Activated T-helper 1 cell treated with anti-CD3 and anti-CD28 coated beads, Interleukin-2, amount 50 U/mL, for 16 hours (primary cell): ENCODE measurements at places on chromosomes 1 and 21.

DNA sequence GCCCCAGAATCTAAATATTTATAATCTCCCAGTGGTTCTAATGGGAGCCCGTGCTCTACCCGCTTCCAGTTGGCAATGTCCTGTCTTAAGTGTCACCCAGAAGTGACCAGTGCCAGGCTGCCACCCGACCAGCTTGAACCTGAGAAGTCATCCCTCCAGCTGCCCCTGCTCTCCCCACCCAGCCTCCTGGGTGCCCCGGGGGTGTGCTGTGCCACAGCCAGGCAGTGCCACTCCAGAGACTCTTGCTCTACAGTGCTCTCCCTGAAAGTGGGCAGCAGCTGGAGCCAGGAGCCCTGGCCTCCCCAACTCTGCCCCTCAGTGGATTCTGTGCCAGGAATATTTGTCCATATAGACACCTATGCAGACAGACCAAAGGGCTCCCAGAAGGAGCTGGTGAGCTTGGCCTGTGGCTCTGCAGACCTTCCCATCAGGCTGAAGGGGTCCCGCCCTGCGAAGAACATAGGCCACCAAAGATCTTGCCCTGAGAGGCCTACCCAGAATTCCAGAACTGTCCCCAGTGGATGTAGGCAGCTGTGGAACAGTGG lies 9.0 kb upstream of the EPS8L3 start:
- no peak for DNase-seq

- DNase-seq: no peak
Observed at GRCh38 chr1:92070892-92071291, 4.3 kb downstream of the SETSIP start.

GRCh38 chr1:200039849-200040474 lies 12.5 kb downstream of the NR5A2 start:
- no peak for DNase-seq

DNA sequence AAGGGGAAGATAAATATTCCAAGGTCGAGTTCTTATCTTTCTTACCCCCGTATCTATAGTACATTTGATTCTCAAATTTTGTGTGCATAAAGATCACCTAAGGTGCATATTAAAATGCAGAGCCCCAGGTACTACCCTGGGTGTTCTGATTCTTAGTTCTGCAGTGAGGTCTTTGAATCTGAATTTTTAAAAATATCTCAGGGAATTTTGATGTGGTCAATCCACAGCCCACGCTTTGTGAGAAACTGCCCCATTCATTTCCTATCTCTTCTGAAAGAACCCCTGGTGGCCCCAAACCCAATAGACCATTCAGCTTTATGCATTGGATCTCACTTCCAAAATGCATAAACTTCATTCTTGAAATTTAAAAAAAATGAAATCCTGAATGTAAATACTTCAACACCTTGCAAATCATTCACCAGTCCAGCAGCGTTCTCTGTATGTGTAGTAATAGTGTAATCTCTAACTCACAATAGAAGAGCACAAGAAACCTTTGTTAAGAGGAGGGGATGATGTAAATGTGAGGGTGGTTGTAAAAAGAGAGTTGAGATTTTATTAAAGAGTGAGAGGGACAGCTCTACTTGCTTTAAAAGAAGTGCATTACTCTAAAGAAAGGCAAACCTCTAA lies 108.8 kb upstream of the ZP4 start:
- no peak for DNase-seq

DNA sequence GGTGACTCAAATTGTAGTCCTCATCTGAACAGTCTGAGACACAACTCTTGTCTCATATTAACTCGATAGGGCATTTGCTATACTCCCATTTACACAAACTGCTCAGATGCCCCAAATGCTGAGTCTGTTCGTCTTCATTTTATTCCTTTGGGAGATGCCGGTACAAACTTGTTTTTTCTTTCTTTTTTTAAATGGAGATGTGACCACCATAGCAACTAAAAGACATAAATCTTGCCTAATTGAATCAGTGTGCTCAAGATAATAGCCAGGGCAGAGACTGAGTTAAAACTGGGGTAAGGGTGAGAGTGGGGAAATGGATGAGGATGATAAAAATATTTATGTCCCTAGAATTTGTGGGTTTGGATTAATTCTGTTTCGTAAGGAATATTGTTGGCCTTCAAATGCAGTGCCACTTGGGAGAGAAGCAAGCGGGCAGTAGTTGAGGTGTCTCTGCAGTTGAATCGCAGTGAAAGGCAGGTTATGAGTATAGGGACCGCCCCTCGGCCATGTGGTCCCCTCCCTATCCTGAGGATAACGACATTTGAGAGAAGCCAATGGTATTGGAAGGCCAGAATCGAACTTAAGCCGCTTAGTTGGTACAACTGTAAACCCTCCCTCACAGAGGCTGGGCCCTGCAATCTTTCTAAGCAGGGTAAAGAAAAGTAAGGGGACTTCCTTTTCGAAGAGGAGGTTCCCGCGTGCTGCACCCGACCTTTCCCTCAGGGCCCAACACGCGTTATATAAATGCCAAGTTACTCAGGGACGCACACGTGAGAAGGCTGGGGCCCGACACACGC lies 859 bp upstream of the LRRC8B start:
- no peak for DNase-seq

DNA sequence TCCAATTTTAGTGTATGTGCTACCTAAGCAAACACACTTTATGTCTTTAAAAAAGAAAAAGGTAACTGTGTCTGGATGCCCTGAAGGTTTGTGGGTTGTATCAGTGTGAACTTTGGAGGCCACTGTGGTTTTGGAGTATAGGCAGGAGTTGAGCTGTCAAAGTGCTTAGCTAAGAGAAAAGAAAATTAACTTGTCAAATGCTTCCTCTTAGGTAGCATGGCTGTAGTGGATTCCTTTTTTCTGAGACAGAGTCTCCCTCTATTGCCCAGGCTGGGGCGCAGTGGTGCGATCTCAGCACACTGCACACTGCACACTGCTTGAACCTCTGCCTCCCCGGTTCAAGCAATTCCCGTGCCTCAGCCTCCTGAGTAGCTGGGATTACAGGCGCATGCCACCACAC lies 11.2 kb upstream of the SLC41A1 start:
- DNase-seq: no peak

- peak; percentile 4 for DNase-seq
Observed at GRCh38 chr1:4585216-4585615, 69.2 kb upstream of the AJAP1 start.

- no peak for DNase-seq
Observed at GRCh38 chr1:9865724-9866123, 42.0 kb upstream of the CLSTN1 start.

- DNase-seq: no peak
Observed at GRCh38 chr1:163824006-163824405, 502.3 kb downstream of the NUF2 start.

- DNase-seq: no peak
Observed at GRCh38 chr1:43986712-43987111, 4.7 kb upstream of the CCDC24 start.

- DNase-seq: no peak
Observed at GRCh38 chr1:3858231-3858981, 1.1 kb downstream of the DFFB start.

DNA sequence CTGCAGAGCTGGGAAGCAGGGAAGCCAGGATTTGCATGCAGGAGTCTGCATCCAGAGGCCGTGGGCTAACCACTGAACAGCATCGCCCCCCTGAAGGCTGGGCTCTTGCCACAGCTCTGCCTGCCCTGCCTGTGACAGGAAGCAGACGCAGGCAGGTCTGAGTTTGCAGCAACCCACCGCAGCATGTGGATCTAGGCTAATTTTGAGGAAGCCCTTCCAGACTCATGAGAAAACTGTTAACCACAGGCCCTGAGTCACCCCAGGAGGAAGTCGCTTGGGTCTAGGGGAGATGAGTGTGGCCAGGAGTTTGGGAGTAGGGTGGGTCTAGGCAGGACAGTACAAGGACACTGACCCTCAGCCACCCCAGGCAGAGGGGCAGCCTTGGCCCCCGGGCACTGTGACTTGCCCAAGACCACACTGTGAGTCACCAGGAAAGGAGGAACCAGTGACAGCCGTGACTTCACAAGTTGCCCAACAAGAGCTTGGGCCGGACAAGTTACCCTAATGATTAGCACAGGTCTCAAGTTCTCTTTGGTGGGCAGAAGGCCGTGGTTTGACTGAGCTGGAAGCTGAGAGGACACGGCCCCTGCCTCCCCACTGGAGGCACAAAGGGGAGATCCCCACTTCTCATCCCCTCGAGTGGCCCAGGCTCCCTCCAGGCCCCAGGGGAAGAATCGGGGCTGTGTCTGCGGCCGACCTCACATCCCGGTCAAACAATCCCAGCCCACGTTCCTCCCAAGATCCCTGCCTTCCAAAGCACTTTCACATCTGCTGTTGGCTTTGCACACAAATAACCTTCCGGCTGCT lies 826 bp downstream of the LAPTM5 start:
- peak; percentile 46 for DNase-seq

DNA sequence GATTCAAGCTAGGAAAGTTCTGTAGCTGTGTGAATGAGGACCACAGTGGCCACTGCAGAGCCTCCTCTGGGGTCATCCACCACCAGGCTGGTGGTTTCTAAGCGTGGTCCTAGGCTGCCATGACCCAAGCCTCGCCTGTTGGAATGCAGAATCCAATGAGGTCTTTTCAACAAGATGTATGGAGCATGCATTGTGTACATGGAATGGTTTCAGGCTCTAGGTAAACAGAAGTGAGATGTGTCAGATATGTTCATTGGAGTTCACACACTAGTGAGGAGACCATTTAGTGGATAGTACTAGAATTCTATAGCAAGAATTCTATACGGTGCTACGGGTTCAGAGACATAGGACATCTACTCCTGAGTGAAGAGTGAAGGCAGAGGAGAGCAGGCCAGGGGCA lies 10.7 kb downstream of the RNU5D-1 start:
- DNase-seq: no peak

DNA sequence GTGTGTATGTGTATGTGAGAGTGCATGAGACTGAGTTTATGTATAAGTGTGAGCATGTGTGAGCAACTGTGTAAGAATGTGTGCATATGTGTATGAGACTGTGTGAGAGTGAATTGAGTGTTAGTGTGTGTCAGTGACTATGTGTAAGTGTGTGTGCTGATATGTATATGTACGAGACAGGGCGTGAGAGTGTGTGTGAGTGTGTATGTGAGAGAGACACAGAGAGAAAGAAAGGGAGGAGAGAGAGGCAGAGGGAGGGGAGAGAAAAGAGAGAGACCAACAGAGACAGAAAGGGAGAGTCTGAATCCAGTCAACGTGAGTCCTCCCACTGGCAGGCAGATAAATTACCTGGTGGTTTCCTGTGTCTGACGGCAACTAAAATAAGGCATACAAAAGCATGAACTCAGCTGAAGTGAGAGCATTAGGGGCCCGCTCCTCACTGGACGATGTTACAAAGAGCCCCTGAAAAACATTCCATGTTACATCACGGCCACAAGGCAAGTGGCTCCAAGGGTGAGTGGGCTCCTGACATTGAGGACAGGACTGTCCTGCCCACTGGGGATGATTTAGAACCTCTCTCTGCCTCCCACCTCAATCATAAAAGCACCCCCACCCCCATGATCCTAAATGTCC lies 66.6 kb upstream of the TIAM1 start:
- no peak for DNase-seq
